ENCODE measurements at places on chromosomes 4 and X.

GRCh38 chr4:119823891-119824290 is 195.3 kb upstream of the PDE5A start:
- no peak for DNase-seq

- no peak for DNase-seq
Measured at GRCh38 chrX:154471839-154472684, 7.0 kb downstream of the LAGE3 start.

DNA sequence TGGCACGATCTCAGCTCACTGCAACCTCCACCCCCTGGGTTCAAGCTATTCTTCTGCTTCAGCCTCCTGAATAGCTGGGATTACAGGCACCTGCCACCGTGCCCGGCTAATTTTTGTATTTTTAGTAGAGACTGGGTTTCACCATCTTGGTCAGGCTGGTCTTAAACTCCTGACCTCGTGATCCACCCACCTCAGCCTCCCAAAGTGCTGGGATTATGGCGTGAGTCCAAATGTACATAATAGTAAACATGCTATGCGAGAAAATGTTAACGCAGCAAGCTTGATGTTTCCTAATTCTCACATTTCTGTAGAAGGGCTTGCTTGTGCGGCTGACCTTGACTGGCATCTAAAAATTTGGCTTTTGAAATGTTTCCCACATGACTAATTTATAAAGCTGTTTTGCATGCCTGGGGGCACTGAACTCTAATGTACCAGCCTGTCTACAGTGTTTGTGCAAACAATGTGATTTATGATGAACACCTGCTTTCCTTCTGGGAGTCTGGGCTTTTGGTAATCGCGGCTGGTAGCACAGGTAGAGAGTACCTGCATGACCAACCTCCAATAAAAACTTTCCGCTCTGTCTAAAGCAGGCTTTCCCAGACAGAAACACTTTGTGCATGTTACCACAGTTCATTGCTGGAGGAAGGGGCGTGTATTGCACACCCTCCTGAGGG is 216.8 kb downstream of the IL15 start:
- DNase-seq: no peak

DNA sequence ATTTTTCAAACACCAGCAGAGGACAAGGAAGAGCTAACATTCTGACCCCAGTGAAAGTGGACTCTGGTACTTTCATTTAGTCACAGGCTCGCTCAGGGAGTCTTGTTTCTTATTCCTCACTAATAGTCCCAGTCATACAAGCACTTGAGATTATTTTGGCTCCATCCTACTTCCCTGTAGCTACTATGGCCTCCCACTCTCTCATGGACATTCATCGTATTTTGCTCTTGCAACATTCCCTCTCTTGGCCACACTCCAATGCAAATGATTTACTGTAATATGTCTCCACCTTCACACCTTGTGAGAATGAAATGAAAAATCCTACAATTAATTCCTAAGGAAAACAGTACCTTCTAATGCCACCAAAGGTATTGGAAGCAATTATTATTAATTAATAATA is 21.3 kb downstream of the PLRG1 start:
- no peak for DNase-seq

- DNase-seq: no peak
Measured at GRCh38 chrX:38221391-38221929, 789 bp upstream of the SRPX start.

DNA sequence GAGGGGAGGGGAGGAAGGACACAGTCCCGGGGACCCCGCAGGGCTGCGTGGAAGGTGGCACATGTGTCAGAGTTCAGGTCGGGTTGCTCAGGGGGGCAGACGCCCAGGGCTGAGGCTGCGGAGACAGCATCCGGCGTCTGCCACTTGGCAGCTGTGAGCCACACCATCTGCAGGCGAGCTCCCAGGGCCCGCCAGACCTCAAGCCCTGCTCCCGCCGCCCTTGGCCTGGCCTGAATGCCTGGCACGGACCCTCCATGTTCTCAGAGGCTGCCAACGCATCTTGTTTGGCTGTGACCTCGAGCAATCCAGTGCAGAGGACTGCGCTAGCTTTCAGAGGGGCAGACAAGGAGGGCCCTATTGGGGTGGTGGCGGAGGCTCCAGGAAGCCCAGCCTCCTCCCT is 5.1 kb downstream of the BGN start:
- no peak for DNase-seq

DNA sequence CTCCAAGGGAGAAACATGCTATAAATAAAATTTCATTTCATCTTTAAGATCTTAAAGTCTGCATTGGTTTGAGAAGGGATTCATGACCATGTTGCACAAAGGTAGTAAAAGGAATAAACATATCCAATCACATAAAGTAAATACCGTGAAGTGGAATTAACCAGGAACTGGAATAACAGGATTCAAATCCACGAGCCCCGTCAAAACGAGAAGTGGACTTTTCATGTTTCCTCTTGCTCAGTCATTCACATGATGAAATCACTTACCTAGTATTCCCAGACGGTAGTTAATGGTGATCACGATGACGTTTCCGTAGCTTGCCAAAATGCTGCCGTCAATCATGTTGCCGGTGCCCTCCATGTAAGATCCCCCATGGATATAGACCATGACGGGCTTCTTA is 199.7 kb downstream of the NLGN4X start:
- DNase-seq: no peak

- DNase-seq: no peak
Measured at GRCh38 chr4:143667461-143667860, 33.0 kb downstream of the FREM3 start.

DNA sequence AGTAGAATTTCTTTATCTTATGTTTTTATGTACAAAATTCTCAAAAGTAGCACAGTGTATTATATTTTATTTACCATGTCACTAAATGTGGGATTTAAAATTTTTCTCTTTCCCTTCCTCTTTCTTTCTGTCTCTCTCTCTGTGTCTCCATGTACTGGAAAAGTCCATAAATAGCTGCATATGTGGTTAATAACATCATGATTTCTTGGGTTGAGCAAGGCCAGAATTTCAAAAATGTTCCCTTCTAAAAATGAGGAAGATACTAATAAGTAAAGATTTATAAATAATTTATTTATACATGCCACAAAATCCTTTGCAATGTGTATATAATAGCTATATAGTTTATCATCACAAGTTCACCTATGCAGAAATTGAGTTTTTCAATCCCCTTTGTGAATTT is 29.1 kb upstream of the DKK2 start:
- no peak for DNase-seq

DNA sequence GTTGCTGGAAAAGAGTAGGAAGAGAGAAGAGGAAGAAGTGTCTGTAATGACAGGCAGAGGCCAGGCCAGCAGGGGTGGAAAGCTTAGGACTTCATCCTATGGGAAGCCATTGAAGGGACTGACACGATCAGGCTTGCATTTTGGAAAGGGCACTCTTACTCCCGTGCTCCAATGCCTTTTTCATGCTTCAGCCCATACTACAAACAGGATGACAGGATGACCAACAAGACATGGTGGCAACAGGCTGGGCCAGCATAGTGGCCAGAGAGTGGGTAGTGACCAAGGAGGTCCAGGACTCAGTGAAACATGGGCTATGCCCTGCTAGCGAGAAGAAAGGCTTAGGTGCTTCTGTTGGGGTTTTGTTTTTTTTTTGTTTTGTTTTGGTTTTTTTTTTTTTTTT is 2.6 kb upstream of the KLF3 start:
- DNase-seq: no peak

All from GM12865 (cell line).